GM12864 (cell line): ENCODE measurements at places on chromosomes 1 and 21.

DNA sequence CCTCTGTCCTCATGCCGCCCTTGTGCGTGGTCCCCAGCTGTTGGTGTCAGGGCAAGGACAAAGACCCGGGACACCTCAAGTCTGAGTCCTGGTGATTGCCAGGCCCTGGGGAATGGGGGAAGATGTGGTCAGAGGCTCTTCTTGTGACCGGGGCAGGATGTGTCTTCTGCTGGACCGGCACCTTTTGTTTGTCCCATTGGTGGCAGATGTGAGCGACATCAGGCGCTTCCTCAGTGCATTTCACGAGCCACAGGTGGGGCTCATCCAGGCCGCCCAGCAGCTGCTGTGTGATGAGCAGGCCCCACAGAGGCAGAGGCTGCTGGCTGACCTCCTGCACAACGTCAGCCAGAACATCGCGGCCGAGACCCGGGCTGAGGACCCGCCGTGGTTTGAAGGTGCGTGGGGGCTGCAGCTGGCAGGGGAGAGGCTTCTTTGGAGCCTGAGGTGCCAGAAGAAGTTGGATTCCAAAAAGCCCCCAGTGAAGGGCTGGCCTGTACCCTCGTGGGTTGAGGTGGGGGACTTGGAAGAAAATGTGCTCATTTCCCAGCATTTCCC, 8.4 kb downstream of the DFFB start:
- DNase-seq = no peak

DNA sequence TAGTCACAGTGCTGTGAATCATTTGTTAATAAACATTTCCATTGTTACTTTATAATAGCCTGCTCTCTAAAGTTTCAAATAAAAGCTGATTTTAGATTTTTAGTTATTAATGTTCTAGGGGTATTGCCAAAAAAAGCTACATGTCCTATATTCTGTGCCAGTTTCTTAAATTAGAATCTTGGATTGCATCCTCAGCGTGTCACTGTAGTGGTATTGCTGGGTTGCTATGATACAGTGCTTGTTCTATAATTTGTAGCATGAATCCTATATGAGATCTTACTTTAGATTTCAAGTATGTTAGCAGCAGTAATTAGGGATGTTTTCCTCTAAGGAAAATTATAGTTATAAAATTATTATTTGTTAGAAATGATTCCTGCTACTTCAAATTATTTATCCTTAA, 16.4 kb downstream of the PPP2R5A start:
- DNase-seq = no peak

GRCh38 chr21:36976228-36976861, 9.9 kb upstream of the HLCS start:
- no peak for DNase-seq

DNA sequence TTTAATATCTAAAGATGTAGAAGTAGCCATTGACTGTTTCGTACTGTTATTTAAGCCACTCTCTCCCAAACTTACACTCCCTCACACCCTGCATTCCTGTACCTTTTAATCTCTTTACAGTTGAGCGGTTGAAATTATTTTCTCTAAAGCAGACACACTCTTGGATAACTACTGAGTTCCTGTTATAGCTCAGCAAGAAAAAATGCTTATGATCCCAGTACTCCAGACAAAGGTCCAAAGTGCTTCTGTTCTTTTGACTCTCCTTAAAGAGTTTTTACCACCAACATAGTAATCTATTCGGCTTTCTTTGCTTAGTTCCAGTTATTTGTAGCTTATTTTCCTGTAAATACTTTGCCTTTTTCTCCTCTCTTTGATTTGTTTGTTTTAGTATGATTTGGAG, 100.1 kb downstream of the ATF6 start:
- DNase-seq = no peak

DNA sequence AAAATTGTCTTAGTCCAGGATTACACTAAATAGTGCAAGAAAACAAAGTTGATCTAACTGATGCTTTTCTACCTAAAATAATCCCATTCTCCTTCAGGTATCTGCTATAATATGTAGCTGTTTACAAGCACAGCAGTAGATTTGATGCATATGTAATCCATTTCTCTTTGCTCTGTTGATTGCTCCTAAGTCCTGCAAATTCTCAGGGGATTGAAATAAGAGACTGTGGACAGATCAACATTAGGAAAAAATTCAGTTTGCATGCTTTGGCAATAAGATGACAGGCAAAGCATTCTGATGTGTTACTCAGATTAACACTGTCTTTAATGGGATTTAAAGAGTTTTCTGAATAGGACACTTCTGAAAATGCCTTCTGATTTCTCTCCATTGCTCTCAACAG, 34.7 kb downstream of the RNF11 start:
- DNase-seq = no peak

DNA sequence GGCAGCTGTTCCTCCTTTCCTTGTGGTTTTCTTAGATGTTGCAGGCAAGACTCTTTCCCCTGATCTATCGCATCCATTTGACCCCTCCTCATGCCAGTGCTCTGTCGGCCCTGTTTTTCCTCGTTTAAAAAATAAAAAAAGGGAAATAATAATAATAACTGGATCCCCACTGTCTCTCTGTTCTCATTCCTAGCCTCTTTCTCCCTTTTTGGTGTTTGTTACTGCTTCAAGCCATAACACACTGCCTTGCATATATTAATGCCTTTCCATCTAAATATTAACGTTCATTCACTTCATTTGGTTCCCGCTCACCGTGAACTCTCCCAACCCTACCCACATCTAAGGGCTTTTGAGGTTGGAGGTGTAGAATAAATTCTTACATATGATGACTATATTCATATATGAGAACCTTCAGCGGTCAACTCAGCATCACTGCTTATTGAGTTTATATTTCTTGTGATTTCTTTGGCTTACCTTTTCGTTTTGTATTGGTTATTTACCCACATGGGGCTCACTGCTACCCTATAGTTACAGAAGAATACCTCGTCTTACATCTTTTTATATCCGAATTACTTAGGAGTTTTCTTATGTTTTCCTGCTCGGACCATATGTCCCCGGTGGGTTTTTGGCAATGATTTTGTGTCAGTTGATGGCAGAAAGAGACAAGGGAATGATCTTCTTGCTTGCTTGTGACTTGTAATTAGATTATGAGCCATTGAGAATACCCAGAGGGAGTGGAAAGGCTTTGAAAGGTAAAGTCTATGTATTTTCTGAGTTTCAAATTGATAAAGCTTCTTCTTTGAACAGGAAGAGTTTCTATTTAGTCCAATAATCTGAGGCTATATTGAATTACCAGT, 805 bp downstream of the ATG4C start:
- DNase-seq = no peak

GRCh38 chr1:73033640-73034039, 751.3 kb upstream of the NEGR1 start:
- DNase-seq = no peak

- DNase-seq = no peak
Observed at GRCh38 chr1:101008229-101008834, 17.3 kb downstream of the DPH5 start.

- DNase-seq = no peak
Observed at GRCh38 chr1:156922986-156923669, 2.7 kb downstream of the LRRC71 start.

GRCh38 chr1:226322986-226323385, 14.0 kb upstream of the LIN9 start:
- no peak for DNase-seq

DNA sequence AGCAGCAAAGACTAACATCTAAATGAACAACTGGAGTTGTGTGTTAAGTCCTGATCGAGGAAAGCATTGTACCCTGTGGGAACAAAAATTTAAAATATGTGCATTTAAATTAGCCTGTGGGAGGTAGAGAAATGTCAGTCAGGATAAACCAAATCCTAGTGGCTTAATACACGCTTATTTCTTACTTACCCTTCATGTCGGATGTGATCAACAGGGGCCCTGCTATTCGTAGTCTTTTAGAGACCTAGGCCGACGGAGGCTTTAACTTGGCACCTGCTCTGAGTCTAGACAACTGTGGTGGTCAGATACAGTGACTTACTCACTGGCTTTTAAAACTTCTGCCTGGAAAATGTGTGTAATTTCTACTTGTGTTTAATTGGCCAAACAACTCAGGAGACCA, 10.2 kb downstream of the GSTM3 start:
- DNase-seq = no peak

- no peak for DNase-seq
Observed at GRCh38 chr1:106954661-106955229, 101.7 kb upstream of the PRMT6 start.

DNA sequence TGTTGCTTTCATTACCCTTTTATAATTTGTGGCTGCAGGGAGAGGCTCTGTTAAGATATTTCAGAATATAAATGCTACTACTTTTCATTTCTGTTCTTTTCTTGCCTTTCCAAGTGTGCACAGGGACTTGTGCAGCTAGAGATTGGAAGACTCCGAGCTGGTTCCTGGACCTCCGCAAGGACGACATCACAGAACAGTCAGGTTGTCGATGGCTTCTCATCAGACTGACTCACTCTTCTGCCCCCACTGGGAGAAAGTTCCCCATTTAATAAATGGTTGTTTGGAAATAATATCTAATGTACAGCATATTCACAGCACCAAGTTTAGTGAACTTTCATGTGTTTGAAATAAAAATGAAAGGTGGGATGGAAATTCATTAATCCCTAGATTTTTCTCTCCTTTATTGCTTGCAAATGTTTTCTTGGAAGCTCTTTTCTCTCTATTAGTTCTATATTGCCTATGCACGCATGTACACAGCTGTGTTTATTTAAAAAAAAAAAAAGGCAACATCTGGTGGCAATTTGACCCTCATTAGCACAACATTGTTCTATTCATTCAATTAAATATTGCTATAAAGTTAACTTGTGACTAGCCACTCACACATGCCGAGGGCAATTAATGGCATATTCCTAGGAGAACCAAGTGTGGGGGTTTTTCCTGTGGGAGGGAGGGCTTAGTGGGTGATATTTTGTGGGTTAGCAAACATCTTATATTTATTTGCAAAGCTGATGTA, 77.5 kb upstream of the L1TD1 start:
- DNase-seq = no peak

DNA sequence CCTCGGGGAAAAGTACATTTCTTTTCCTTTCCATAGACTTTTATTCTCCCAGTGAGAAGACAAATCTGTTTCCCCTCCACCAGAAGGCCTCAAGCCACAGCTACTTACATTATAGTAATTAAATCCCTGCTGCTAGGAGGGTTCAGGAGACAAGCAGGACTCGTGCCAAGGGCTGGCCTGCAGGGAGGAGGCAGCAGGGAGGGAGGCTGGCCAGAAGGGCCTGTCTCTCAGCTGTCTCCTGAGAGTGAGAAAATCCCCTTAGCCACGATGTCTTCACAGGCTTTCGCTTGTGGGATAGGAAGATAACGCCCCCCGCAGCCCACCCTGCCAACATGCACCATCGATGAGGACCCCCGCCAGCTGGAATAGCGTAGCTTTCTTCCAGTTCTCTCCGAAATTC, 14.0 kb downstream of the KCNN3 start:
- DNase-seq = no peak

GRCh38 chr1:232519186-232519585, 110.7 kb downstream of the SIPA1L2 start:
- DNase-seq = no peak

- DNase-seq = no peak
Observed at GRCh38 chr1:12502336-12503109, 115.5 kb downstream of the DHRS3 start.

- no peak for DNase-seq
Observed at GRCh38 chr1:204809488-204809887, 61.2 kb upstream of the NFASC start.

DNA sequence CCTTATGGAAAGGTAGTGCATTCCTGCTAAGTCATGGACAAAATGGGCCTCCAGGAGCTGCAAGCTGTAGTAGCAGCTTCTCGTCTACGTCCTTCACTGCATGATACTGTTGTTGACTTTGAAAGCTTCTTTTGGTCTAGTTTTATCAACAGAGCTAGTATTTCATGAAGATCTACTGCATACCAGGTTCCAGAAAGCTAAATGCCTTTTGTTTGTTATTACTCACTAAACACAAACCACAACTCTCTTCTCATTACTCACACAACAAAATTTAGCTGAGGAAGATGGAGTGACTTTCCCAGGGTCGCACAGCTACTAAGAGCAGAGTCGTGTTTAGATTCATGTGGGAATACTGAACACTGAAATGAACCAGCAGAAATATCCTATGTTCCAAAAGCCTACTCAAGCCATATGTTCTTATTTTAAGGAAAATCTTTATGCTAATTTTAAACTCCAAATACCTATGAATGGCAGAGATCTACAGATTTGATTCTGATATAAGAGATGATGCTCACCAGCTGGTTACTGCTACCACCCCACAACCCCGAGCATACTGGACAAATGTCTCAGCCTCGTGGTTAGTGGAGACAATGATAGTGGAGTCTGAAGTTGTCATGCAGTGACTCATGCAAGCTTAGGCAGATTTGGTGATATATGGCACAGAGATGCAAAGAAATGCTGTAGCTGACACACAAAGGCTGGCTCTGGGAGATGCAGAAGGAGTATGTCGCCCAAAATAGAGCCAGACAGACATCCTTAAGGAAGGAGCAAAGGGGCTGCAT, 20.6 kb downstream of the PGBD2 start:
- DNase-seq = no peak

DNA sequence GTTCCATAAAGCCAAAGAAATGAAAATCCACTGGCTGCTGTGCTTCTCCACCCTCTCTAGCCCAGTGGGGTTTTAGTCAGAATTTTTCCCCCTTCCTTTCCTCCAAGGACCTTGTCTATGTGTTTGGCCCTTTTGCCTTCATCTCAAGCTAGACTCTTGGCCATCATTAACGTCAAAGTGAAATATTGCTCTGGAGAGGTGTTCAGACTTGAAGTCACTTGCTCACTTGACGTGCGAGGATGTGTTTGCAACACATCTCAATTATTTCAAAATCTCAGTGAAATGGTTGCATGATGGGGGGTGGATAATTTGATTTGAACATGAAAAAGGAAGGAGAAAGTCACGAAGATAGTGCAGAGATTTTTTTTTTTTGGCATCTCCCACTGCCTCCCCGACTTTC, 13.6 kb downstream of the EVA1C start:
- no peak for DNase-seq

DNA sequence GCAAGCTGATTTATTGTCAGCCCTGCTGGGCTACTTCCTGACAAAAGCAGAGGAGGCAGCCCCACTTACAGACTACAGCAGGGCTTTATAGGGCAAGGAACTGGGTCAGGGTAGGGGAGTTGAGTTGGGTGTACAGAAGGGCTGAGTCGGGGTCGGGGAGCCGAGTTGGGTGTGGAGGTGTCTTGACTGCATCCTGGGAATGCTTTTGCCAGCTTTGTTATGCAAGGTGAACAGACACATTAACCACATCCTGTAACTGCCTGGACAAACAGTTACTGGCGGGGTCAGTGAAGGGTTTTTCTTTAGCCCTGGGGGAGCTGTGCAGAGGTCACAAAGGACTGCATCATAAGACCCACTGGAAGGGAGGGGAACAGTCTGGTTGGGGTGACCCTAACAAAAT, 39.1 kb upstream of the GBP5 start:
- no peak for DNase-seq

GRCh38 chr1:46289976-46290375, 13.4 kb downstream of the LRRC41 start:
- DNase-seq = no peak

- DNase-seq = no peak
Observed at GRCh38 chr21:17359781-17360180, 153.1 kb upstream of the CXADR start.

GRCh38 chr1:214126697-214127146, 138.9 kb downstream of the PROX1 start:
- no peak for DNase-seq

- DNase-seq = no peak
Observed at GRCh38 chr21:38525454-38525853, 27.2 kb upstream of the ERG start.

- DNase-seq = no peak
Observed at GRCh38 chr1:46315669-46316403, 12.3 kb downstream of the UQCRH start.

- no peak for DNase-seq
Observed at GRCh38 chr1:167430849-167431242, 87.5 kb downstream of the CD247 start.
